Gastrocnemius medialis (tissue), 4 donors: ENCODE measurements at places on chromosomes 3 and 15.

- no peaks in the 10 kb centered on the region for H3K27me3 ChIP-seq
- no peak for DNase-seq
- no peaks in the 10 kb centered on the region for H3K36me3 ChIP-seq
- no peaks in the 10 kb centered on the region for H3K4me1 ChIP-seq
Observed at GRCh38 chr15:48477795-48478360, 146.6 kb downstream of the DUT start.

DNA sequence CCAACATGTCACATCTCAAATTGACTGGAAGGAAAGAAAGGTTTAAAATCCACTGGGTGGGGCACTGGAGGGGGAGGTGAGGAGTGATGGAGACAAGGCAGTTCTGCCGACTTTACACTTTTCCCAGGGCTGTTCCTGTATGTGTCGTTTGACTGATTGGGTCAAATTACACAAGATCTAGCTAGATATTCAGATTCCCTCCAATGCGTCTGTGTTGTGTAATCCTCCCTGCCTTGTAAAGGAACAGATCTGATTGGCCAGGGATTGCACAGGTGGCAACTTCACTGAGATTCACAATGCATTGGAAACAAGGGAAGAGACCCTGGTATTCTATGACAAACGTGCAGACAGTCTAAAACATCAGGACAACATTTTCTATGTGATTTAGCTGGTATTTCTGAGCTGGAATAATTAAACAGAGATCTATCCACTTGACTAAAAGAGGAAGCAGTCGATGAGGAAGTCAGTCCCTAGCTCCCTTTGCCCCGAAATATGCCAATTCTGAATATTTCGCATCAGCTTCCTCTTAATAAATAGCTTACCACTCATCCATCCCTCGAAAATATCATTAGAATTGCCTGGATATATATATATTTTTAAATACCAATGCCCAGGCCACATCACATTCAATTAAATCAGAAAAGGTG, 312.9 kb downstream of the RORA start:
- no peaks in the 10 kb centered on the region for H3K27me3 ChIP-seq
- no peak for DNase-seq
- no peak overlapping the region for H3K4me3 ChIP-seq
- H3K36me3 ChIP-seq: no peaks in the 10 kb centered on the region
- peak overlapping the region; percentile 73 for H3K27ac ChIP-seq
- H3K4me1 ChIP-seq: peaks cover 35% of the 10 kb centered on the region

- peaks cover 8% of the 10 kb centered on the region for H3K4me1 ChIP-seq
- no peak overlapping the region for H3K4me3 ChIP-seq
- no peaks in the 10 kb centered on the region for H3K27me3 ChIP-seq
- H3K27ac ChIP-seq: peak overlapping the region; percentile 7
- no peak for DNase-seq
- no peaks in the 10 kb centered on the region for H3K36me3 ChIP-seq
Observed at GRCh38 chr3:197550489-197550888, 5.3 kb downstream of the BDH1 start.

DNA sequence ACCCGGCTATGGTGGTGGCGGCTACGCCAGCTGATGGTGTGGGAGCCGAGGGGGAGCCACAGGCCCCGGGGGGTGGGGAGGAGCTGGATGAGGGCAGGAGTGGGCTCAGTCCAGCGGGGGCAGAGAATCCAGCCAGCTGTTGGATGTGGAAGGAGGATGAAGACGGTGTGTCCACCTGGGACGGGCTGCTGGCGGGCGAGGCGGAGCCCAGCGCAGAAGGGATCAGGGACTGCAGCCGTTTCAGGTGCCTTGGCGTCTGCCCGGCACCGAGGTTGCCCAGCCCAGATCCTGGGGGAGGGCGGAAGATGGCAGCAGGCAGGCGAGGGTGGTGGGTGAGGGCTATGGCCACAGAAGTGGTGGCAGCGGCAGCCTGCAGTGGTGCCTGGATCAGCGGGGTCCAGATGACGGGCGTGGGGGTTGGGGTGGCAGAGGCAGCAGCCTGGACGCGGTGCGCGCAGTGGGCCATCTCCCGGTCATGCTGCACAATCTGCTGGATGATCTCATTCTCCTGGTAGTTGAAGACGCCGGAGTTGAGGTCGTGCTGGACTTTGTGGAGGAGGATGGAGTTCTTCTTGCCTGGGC, 45.3 kb downstream of the HCN4 start:
- peaks cover 7% of the 10 kb centered on the region for H3K27me3 ChIP-seq
- DNase-seq: peak; percentile 5
- H3K27ac ChIP-seq: no peak overlapping the region
- H3K36me3 ChIP-seq: no peaks in the 10 kb centered on the region
- H3K4me3 ChIP-seq: no peak overlapping the region
- H3K4me1 ChIP-seq: no peaks in the 10 kb centered on the region

DNA sequence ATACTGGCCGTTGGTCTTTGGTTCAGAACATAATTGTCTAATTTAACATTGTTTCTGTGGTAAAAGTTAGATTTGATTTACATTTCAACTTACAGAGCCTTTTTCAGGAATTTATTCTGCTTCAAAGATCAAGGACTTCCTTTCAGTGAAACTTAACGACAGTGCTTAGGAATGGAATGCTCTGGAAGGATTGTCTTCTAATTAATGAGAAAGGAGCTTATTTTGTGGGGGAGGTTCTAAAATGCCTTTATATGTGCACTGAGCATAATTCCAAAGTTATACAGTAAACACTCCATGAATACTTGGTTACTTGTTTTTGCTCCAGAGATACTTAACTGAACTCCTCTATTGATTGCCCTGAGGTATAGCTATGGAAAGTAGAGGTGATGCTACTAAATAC, 75.7 kb downstream of the CACNA1D start:
- no peak for DNase-seq
- no peak overlapping the region for H3K4me3 ChIP-seq
- H3K4me1 ChIP-seq: no peaks in the 10 kb centered on the region
- H3K27me3 ChIP-seq: no peaks in the 10 kb centered on the region
- H3K36me3 ChIP-seq: no peaks in the 10 kb centered on the region
- no peak overlapping the region for H3K27ac ChIP-seq

GRCh38 chr15:88649753-88650551, 11.1 kb downstream of the ISG20 start:
- no peaks in the 10 kb centered on the region for H3K4me1 ChIP-seq
- no peak overlapping the region for H3K4me3 ChIP-seq
- no peak for DNase-seq
- H3K36me3 ChIP-seq: no peaks in the 10 kb centered on the region

- no peaks in the 10 kb centered on the region for H3K27me3 ChIP-seq
- DNase-seq: no peak
- H3K27ac ChIP-seq: no peak overlapping the region
- H3K4me1 ChIP-seq: no peaks in the 10 kb centered on the region
Observed at GRCh38 chr3:25906132-25906906, 116.4 kb downstream of the OXSM start.

- no peak for DNase-seq
- no peaks in the 10 kb centered on the region for H3K36me3 ChIP-seq
- H3K4me3 ChIP-seq: no peak overlapping the region
- no peak overlapping the region for H3K27ac ChIP-seq
Observed at GRCh38 chr15:28955160-28955992, 69.6 kb downstream of the APBA2 start.

DNA sequence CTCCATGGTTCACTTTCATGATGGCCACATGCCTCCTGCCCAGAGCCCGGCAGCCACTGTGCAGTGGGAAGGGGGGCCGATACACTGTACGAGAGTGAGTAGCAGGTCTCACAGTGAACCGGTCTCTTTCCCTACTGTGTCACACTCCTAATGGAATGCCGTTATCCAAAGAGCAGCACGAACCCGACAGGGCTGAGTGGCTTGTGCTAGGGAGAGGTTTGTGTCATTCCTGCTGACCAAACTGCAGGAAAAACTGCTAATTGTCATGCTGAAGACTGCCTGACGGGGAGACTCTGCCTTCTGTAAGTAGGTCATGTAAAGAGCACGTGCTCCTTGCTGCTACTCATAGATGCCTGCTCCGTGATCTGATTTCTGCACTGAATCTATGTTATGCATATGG, 105.1 kb downstream of the ARPP21 start:
- H3K4me1 ChIP-seq: no peaks in the 10 kb centered on the region
- no peak for DNase-seq
- H3K36me3 ChIP-seq: no peaks in the 10 kb centered on the region
- no peaks in the 10 kb centered on the region for H3K27me3 ChIP-seq
- H3K27ac ChIP-seq: no peak overlapping the region

GRCh38 chr3:171829841-171830517, 13.2 kb upstream of the TMEM212 start:
- DNase-seq: peak; percentile 64
- H3K36me3 ChIP-seq: no peaks in the 10 kb centered on the region
- H3K27ac ChIP-seq: peak overlapping the region; percentile 61
- H3K27me3 ChIP-seq: no peaks in the 10 kb centered on the region

GRCh38 chr3:84299329-84299728, 659.5 kb upstream of the CADM2 start:
- no peak overlapping the region for H3K4me3 ChIP-seq
- H3K4me1 ChIP-seq: no peaks in the 10 kb centered on the region
- H3K36me3 ChIP-seq: no peaks in the 10 kb centered on the region
- DNase-seq: no peak

DNA sequence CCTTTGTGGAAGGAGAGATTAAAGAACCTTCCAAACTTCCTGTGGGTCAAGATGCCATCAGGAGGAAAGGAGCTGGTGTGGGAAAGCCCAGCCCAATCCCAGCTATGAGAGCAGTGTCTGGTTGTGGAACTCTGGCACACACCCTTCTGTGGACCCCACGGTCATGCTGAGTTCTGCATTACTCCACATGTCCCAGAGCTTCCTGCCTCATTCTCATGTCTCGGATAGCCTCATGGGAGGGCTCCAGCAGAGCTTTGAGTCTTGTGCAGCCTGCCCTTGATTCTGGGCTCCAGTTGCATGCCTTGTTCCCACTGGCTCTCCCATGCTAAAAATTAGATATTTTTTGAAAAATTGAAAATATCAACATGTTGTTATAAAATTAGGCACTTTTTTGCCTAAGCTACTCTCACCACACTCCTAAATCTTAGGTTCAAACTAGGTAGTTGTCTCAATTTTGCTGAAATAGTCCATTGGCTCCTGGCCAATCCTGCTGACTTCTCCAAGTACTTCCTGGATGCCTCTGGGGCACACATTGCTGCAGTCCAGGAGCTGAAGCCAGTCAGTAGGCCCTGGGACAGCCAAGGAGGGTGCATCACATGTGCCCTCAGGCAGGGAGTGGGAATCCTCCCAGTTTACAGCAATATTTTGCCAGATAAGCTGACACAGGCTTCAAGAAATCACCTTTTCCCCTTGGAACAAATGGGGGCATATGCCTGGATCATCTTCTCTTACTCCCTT, 144.3 kb downstream of the EEFSEC start:
- H3K27me3 ChIP-seq: no peaks in the 10 kb centered on the region
- H3K36me3 ChIP-seq: no peaks in the 10 kb centered on the region
- H3K27ac ChIP-seq: no peak overlapping the region
- peaks cover 12% of the 10 kb centered on the region for H3K4me1 ChIP-seq
- no peak for DNase-seq
- no peak overlapping the region for H3K4me3 ChIP-seq

DNA sequence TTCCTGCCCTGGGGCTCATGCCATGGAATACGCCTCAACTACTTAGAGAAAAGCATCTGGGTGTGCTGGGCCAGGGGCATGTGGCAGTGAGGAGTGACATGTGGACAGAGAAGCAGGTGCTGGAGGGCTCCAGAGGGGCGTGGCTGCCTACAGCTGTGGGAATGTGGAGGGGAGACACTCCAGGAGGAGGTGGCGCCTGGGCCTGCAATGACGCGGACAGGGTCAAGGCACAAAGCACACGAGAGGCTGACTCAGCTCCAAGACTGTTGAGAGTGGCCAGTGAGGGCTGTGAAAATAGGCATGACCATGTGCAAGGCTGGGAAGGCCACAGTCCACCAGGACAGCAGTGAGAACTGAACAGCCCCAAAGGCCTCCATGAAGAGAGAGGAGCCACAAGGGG, 48.5 kb downstream of the PTH1R start:
- peak; percentile 95 for DNase-seq
- peaks cover 63% of the 10 kb centered on the region for H3K4me1 ChIP-seq
- no peaks in the 10 kb centered on the region for H3K36me3 ChIP-seq

- H3K4me1 ChIP-seq: no peaks in the 10 kb centered on the region
- no peaks in the 10 kb centered on the region for H3K27me3 ChIP-seq
- no peak for DNase-seq
- no peaks in the 10 kb centered on the region for H3K36me3 ChIP-seq
Observed at GRCh38 chr15:44781128-44781810, 44.9 kb downstream of the TRIM69 start.

DNA sequence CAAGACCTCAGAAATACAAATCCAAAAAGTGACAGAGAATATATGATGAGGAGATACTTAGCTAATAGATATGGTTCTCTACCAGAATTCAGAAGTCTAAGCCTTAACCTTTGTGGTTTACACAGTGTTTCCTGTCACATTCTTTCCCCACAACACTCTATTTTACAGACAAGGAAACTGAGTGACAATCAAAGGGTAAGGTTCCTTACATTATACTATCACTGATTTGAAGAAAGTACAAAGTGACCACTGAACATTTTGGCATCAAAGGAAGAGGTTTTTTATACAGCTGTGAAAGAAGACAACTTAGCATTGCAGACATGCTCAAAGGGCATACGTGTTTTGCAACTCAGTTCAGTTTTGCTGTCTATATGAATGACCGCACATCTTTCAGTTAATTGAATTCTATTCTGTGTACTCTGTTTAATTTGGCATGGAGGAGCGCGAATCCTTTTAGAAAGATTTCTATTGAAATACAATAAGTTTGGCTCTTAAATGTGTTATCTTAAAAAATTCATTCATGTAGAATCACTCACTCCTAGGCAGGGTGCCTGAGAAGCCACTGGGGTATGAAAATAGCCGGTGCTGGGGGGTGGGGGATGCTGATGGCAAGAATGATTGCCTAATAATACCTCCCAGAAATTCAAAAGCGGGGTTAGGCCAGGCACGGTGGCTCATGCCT, 66.5 kb upstream of the SKOR1 start:
- H3K4me1 ChIP-seq: no peaks in the 10 kb centered on the region
- DNase-seq: no peak
- H3K27ac ChIP-seq: no peak overlapping the region
- H3K36me3 ChIP-seq: no peaks in the 10 kb centered on the region

- H3K36me3 ChIP-seq: peaks cover 63% of the 10 kb centered on the region
- H3K27ac ChIP-seq: no peak overlapping the region
- H3K27me3 ChIP-seq: no peaks in the 10 kb centered on the region
Observed at GRCh38 chr3:114081037-114081436, 24.5 kb downstream of the QTRT2 start.

GRCh38 chr15:83971992-83972391, 263.6 kb upstream of the GOLGA6L4 start:
- no peak overlapping the region for H3K4me3 ChIP-seq
- H3K4me1 ChIP-seq: no peaks in the 10 kb centered on the region
- H3K27me3 ChIP-seq: no peaks in the 10 kb centered on the region

DNA sequence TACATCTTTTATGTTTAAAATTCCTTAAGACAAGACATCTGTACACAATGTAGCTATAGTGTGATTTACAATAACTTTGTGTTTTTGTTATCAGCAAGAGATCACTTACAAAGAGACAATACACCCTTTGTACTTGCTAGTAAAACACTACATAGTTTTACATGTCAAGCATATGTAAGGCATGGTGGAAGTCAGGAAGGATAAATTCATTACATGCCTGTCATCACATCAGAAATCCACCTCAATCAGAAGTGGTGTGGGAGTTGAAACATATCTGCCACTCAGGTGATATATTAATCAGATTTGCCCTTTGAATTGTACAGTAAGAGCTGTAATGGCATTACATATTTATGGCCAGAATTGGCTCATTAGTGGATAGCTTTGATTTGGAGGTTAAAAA, 95.5 kb downstream of the MBNL1 start:
- no peak overlapping the region for H3K4me3 ChIP-seq
- H3K4me1 ChIP-seq: peaks cover 93% of the 10 kb centered on the region
- H3K27me3 ChIP-seq: no peaks in the 10 kb centered on the region
- no peaks in the 10 kb centered on the region for H3K36me3 ChIP-seq

- no peaks in the 10 kb centered on the region for H3K27me3 ChIP-seq
- no peaks in the 10 kb centered on the region for H3K36me3 ChIP-seq
- H3K4me1 ChIP-seq: peaks cover 8% of the 10 kb centered on the region
- H3K4me3 ChIP-seq: no peak overlapping the region
Observed at GRCh38 chr15:40161693-40162391, 973 bp downstream of the BUB1B start.
